MCF 10A (cell line): ENCODE measurements at places on chromosomes 4 and X.

- no peak for DNase-seq
These were observed 67.0 kb downstream of the TAPT1 start for GRCh38 chr4:16159286-16159685.

DNA sequence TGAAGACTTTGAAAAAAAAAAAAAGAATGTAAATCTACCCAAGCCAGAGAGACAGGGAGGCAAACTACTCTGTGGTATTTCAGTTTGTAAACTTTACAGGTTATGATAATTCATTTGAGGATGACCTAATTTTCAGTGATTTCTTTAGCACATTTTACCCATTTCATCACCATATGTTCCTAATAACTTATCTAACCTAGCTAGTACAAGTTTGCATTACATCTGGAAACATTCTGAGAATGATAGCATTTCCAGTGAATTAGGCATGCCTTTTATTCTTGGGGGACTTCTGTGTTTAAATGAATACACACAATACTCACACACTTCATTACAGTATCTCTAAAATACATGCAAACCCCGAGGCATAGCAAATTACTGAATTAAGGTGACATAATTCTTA lies 1055.5 kb downstream of the PCDH18 start:
- DNase-seq, result no peak

GRCh38 chr4:2292646-2293108 lies 30.8 kb upstream of the MXD4 start:
- no peak for DNase-seq

DNA sequence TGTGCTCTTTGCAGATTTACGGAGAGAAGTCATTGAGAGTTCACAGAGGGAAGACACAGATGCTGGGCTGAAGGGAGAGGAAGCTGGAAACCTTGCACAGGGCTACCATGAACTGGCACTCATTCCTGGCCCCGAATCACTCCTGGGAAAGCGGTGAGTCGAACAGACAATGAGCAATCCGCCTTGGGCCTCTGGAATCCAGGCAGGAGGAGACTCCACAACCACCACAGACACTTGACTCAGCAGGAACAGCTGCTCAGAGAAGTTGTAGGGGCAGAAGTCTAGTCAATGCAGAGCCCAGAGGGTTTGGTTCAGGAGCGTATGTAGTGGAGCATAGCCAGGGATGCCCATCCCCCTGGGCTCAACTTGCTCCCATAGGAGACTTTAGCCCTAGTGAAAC lies 62.8 kb upstream of the GRIA3 start:
- peak; percentile 13 for DNase-seq

DNA sequence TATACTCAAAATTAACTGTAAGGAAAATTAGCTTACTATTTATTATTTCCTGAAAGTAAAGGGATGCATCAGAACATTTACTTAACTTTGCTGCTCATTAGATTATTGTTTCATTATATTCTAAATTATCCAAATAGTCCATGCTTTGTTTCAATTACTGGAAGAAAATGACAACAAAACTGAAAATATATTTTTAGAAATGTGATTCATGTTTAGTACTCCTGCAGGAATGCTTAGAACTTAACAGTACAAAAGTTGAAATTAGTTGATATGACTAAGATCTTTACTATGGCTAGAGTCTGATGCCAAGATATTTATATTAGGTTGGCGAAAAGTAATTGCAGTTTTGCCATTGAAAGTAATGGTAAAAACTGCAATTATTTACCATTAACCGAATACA lies 660.5 kb upstream of the PABPC4L start:
- no peak for DNase-seq

GRCh38 chrX:109839694-109840567 lies 106.9 kb upstream of the ACSL4 start:
- DNase-seq, result peak; percentile 65

DNA sequence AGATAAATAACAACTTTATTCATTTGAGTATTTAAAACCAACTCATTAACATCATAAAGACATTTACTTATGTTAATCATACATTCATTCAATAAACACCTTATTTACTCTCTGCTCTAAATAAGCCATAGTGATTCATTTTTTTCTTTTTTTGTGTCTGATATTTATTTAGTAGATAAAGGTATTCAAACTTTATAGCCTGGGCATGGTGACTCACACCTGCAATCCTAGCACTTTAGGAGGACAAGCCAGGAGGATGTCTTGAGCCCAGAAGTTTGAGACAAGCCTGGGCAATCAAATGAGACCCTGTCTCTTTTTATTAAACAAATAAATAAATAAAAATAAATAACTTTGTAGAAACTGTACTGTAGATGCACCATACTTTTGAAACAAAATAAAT lies 771.3 kb upstream of the PCDH7 start:
- no peak for DNase-seq

DNA sequence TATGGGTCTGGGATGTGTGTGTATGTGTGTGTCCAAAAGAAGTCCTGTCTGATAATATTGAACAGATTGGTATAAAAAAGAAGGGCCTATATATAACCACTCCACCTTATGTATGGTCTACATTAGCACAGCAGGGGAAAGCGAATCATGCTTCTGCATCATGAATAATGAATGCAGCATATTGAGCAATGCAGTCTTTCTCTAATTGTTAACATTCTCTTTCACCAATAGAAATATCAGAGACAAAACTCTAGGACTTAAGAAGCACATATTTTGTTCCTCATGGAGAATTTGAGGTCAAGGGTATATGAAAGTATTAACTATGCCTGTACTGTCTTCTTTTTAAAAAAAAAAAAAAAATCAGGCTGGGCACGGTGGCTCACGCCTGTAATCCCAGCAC lies 264.3 kb upstream of the NOCT start:
- no peak for DNase-seq
